ENCODE measurements at places on chromosomes 5 and 9. TPM values are rescaled to one million over a fixed set of nuclear protein-coding genes. Genes with fewer than 3 reads are reported as not detected.

DNA sequence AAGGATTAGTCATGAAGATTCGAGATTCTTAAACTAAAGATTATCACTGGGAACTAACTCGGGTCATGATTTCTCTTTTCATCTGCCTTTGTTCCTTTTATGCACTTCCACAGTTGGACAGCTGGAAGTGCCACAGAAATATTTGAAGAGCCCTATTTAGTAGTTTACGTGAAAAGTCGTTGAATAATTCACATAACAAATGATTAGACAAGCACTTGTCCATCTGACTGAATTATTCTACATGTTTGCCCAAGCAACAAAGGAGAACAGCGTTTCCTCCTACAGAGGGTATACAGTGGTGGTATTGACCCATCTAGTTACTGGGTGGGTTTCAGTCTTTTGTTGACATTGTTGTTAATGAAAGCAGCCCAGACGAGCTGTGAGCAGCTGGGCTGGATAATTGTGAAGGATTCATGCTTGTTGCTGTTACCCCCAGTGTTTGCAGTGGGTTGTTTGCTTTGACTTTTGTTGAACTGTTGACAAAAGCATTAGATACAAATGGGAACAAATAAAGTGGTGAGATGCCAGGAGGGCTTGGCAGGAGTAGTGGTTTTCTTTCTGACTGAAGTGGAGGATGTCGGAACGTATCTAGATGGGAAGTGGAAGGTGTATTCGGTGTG, 96.2 kb downstream of the TLE4 start:
- no peak for DNase-seq

- DNase-seq = no peak
Measured at GRCh38 chr5:36026706-36027465, 35.7 kb upstream of the UGT3A1 start.

- peak; percentile 66 for DNase-seq
Measured at GRCh38 chr5:180785794-180786221, 16.8 kb downstream of the MGAT1 start.

DNA sequence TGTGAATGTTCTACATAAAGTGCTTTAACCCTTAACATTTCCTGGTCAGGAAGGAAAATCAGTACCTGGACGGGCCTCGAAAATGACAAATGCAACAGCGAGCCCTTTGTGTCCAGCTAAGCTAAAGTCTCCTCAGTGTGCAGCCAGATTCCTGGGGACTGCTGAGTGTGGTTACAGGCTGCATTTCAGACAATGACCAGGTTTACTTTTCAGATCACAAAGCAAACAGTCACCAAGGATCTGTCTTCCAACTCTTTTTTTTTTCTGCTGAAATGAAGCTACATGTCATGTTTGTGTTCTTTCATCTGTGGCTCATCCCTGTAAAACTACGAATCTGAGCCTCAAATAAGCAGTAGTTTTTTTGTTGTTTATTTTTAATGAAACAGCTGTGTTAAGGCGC, 20.8 kb downstream of the SLC46A2 start:
- no peak for DNase-seq

DNA sequence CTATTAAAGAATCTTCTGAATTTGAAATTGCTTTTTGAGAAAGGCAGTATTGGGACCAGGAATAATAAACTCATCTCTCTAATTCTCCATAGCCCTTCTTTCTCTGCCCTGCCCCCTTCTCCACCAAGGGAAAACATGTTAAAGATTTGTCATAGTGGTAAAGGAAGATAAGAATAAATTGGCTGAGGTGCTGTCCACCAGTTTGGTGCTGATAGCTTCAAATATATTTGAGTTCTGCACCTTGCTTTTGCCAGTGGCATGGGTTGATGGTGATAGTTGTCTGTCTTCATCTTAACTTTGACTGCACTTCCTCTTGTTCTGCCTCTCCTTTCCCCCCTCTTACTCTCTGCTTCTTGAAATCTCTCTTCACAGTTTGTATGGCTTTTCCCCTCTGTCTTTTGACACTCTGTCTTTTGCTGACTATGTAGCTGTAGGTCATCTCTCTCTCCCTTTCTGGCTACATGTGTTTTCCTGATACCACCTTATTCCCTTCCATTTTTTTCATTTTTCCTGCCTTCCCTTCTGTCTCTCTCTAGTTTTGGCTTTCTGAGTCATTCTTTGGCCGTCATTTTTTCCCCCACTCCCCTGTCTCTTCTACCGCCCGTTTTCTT, 56.6 kb downstream of the NDUFS4 start:
- peak; percentile 21 for DNase-seq

DNA sequence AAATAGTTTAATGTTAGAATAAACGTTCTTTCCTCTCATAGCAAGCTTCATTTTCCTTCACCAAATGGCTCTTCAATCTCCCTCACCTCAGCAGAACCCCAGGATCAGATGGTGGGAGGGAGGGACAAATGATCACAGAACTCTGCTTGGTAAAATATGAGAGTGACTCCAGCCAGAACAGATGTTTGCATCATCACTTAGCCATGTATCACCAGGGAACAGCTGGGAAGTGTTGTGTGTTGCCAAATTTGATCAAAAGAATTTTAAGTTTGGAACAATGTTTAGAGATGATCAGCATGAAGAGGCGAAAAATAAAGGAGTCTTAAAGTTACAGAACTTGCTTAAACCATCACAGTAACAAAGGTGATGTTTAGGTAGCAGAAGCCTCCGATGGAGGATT, 115.7 kb downstream of the FRMD3 start:
- DNase-seq = no peak

- DNase-seq = peak; percentile 69
Measured at GRCh38 chr5:148374690-148375360, 8.9 kb upstream of the FBXO38 start.

DNA sequence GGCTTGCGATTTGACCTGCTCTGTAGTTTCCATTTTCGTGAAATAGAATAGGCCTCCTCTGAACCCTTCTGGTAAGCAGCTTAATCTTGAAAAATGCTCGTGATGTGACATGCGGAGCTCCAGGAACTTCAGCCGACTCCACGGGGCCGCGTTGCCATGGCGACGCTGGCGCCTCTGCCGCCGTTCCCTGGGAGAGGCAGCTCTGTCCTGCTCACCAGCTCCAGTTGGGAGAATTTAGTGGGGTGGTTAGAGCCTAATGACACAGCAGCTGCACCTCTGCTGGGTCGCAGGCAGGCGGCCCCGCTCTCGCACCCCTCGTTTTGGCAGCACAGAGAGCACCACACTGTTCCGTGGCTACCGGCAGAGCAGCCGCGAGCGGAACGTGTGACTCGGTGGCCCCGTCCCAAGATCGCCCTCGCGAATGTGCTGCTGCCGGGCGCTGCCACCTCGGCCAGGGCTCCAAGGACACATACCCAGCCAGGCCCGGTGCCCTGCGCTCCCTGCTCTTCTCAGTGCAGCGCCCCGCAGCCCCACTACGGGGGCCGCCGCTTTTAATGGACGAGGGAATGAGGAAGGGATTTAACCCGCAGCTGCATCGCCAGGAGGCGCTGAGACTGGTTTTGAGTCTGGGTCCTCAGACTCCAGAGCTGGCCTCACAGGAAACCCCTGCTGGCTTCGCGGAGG, 131.2 kb upstream of the LMX1B start:
- DNase-seq = no peak

The SMIM33 gene
- not detected for total RNA-seq

The PCDHB6 gene
- total RNA-seq = 1.7 TPM

The PRXL2C gene
- 38.4 TPM for total RNA-seq

The PCDHA2 gene
- 0.03 TPM for total RNA-seq

The HAND1 gene
- total RNA-seq = not detected

The CDX1 gene
- not detected for total RNA-seq

The C5orf63 gene
- total RNA-seq = 1.6 TPM

Measured in A172 (cell line).